ENCODE measurements at places on chromosomes 7 and 10. TPM values are rescaled to one million over a fixed set of nuclear protein-coding genes. Genes with fewer than 3 reads are reported as not detected.

GRCh38 chr7:140390466-140391190 lies 7.7 kb downstream of the SLC37A3 start:
- DNase-seq: no peak
- peaks cover 9% of the 10 kb centered on the region for H3K36me3 ChIP-seq
- peaks cover 14% of the 10 kb centered on the region for H3K4me1 ChIP-seq

DNA sequence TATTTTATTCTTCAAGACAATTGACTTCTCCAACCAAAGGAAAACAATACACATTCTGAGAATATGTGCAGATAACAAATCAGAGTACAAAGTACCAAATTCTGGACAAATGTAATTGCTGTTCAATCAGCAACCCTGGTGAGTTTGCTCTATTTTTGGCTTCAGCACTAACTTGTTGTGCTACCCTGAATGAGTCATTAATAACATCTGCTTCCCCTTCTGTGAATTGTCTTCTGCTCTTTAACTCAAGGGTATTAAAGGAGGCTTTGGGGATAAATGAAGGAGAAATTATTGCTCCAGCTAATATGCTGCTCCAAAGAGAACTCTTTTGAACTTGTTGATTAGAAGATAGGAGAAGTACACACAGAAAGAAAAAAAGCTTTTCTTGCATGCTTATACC lies 459.3 kb downstream of the HTR7 start:
- H3K4me1 ChIP-seq: no peaks in the 10 kb centered on the region
- H3K36me3 ChIP-seq: no peaks in the 10 kb centered on the region
- no peaks in the 10 kb centered on the region for H3K27me3 ChIP-seq
- no peak overlapping the region for H3K27ac ChIP-seq
- no peak overlapping the region for H3K4me3 ChIP-seq
- DNase-seq: no peak

GRCh38 chr7:1026721-1027161 lies 17.6 kb upstream of the GPR146 start:
- H3K4me3 ChIP-seq: peak overlapping the region; percentile 89
- no peak for DNase-seq
- peaks cover 38% of the 10 kb centered on the region for H3K4me1 ChIP-seq
- H3K36me3 ChIP-seq: peaks cover 32% of the 10 kb centered on the region

GRCh38 chr10:46282842-46283574 lies 3.8 kb upstream of the ANTXRL start:
- no peaks in the 10 kb centered on the region for H3K27me3 ChIP-seq
- no peak for DNase-seq
- peak overlapping the region; percentile 67 for H3K4me3 ChIP-seq
- H3K36me3 ChIP-seq: no peaks in the 10 kb centered on the region

- peaks cover 17% of the 10 kb centered on the region for H3K36me3 ChIP-seq
- H3K4me1 ChIP-seq: peaks cover 39% of the 10 kb centered on the region
- H3K27ac ChIP-seq: peak overlapping the region; percentile 80
- peak overlapping the region; percentile 6 for H3K4me3 ChIP-seq
Observed at GRCh38 chr7:602341-603141, 82.9 kb upstream of the PDGFA start.

- no peak overlapping the region for H3K27ac ChIP-seq
- no peak overlapping the region for H3K4me3 ChIP-seq
- no peaks in the 10 kb centered on the region for H3K4me1 ChIP-seq
- no peaks in the 10 kb centered on the region for H3K27me3 ChIP-seq
- H3K36me3 ChIP-seq: no peaks in the 10 kb centered on the region
- DNase-seq: no peak
Observed at GRCh38 chr10:86023931-86024280, 342.7 kb downstream of the GRID1 start.

GRCh38 chr7:77258014-77258413 lies 58.4 kb upstream of the FGL2 start:
- H3K27me3 ChIP-seq: no peaks in the 10 kb centered on the region
- DNase-seq: no peak
- no peaks in the 10 kb centered on the region for H3K36me3 ChIP-seq
- H3K4me3 ChIP-seq: no peak overlapping the region
- H3K4me1 ChIP-seq: no peaks in the 10 kb centered on the region

DNA sequence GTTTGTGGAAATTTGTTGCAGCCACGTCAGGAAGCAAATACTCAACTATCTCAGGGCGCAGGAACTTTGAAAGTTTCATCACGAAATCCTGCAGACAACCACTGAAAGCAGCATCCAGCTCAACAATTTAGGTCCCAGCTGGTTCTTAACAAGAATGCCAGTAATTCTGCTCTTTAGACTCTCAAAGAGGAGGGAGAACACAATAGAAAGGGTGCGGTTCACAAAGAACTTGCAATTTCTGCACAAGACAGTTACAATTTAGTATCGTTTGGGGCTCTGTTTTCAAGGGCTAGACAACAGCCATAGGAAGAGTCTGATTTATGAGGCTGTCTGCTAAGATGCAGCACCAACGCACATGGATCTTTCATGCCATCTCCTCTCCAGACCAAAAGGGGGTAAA lies 223.1 kb downstream of the FGFR2 start:
- no peak overlapping the region for H3K27ac ChIP-seq
- no peaks in the 10 kb centered on the region for H3K36me3 ChIP-seq
- no peak overlapping the region for H3K4me3 ChIP-seq
- DNase-seq: no peak

DNA sequence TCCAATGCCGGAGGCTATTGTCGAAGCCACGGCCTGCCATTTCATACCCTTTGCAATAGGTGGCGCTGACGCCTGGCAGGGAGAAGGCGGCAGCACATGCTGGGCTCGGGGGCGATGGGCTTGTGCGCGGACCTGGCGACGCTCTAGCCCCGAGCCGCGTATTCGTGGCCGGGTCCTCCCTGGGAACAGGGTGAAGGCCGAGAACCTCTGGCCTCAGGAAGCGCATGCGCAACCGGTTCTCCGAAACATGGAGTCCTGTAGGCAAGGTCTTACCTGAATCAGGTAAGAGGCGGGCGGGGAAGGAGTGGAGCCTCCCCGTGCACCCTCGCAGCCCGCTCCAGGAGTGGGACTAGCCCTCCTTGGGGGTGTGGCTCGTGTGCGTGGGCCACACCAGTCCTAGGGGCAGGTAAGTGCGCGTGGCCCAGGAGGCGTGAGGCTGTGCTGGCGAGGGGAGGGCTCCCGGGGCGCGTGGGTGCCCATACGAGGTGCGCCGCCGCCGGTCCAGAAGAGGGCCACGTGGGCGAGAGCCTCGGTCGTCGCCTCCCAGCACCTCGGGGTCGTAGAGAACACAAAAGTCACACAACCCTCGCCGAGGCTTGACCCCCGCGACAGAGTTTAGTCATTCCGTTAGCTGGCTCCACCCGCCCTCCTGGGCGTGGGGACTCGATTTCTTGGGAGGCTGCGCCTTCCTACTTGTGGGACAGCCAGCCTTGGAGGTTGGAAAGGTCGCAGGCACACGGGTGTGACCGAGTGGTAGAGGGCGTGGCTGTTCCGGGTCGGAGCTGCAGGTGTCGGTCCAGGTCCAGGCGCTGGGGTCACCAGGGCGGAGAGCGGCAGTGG lies 5.6 kb upstream of the MEST start:
- no peak overlapping the region for H3K27ac ChIP-seq
- no peaks in the 10 kb centered on the region for H3K36me3 ChIP-seq
- H3K27me3 ChIP-seq: no peaks in the 10 kb centered on the region
- H3K4me1 ChIP-seq: peaks cover 24% of the 10 kb centered on the region
- no peak for DNase-seq
- peak overlapping the region; percentile 51 for H3K4me3 ChIP-seq

DNA sequence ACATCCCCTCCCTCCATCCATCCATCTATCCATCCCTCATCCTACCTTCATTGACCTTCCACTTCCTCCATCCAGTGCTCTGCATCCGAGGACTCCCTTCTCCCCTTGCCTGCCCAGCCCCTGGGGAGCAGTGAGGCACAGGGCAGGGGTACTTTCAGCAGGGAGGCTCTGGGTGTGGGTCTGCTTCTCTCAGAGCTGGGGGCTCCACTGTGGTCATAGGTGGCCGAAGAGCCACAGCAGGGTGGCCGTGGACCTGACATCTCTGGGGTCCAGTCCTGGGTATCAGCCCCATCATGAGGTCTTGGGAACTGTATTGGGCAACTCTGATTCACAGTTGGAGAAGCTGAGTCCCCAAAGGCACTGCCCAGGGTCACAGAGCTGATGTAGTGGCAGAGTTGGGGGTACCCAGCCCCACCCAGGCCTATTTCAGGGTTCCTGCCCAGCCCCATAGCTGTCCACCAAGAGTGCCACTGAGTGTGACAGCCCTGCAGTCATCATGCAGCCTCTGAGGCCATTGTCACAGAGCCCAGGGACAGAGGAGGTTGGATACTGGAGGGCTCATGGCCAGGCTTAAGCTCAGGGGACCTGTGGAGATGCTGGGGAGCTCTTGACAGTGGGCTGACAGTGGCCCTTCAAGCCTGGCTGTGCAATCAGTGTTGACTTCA lies 35.3 kb upstream of the DPYSL4 start:
- no peak overlapping the region for H3K4me3 ChIP-seq
- DNase-seq: no peak
- H3K4me1 ChIP-seq: no peaks in the 10 kb centered on the region
- no peaks in the 10 kb centered on the region for H3K36me3 ChIP-seq
- H3K27me3 ChIP-seq: no peaks in the 10 kb centered on the region
- H3K27ac ChIP-seq: no peak overlapping the region

DNA sequence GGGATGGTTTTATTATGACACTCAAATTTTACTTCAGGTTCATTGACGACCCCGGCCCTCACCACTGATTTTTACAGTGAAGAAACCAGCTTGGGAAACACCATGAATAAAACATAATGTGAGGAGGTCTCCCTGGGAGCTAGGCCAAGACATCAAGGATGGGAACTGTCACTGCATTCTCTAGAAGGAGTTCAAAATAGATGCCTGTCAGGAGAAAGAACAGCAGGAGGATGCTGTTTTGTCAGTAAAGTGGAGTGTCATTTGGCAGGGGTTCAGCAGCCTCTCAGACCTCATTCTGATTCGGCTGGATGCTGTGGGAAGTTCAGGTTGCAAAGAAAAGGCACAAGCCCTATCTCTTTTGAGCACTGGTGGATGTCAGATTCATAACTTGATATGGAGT lies 360.3 kb upstream of the C7orf33 start:
- no peaks in the 10 kb centered on the region for H3K36me3 ChIP-seq
- H3K4me1 ChIP-seq: no peaks in the 10 kb centered on the region
- H3K27ac ChIP-seq: no peak overlapping the region
- no peak overlapping the region for H3K4me3 ChIP-seq
- no peak for DNase-seq
- H3K27me3 ChIP-seq: no peaks in the 10 kb centered on the region

DNA sequence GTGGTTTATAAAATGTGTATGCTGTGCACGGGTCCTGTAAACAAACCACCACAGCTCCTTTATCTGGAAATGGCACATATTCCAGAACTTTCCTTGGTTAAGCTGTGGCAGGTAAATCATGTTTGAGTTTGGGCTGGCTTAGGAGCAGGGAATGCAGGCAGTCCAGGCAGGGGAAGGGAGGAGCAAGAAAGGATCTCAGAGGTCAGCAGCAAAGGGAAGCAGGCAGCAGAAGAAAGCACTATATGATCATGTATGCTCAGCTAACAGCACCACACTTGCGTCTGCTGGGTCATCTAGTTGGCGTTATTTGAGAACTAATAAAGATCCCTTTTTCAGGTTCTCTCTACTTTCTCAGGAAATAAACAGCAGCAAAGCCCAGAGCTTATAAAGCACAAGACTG lies 7.8 kb downstream of the ICA1 start:
- H3K4me3 ChIP-seq: no peak overlapping the region
- H3K27ac ChIP-seq: no peak overlapping the region
- DNase-seq: no peak
- H3K36me3 ChIP-seq: no peaks in the 10 kb centered on the region
- H3K4me1 ChIP-seq: no peaks in the 10 kb centered on the region

DNA sequence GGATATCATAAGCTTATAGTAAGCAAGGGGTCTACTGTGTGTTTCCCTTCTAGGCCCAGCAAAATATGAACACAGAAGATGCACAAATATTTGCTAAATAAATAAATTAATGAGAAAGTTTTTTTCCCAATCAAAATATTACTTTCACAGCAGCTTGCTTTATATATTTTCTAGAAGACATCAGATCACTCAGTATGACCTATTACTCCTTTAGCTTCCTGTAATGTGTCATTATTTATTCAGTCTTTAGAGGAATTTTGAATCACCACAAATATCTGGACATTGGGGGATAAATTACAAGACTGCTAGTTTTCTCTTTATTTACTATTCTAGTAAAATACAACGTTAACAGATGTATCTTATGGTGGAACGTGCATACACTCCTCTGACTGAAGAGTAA lies 765.8 kb upstream of the POM121L12 start:
- DNase-seq: no peak
- H3K27me3 ChIP-seq: no peaks in the 10 kb centered on the region
- no peak overlapping the region for H3K4me3 ChIP-seq

- H3K4me1 ChIP-seq: no peaks in the 10 kb centered on the region
- no peaks in the 10 kb centered on the region for H3K36me3 ChIP-seq
- H3K27me3 ChIP-seq: no peaks in the 10 kb centered on the region
- peak; percentile 57 for DNase-seq
- H3K4me3 ChIP-seq: no peak overlapping the region
Observed at GRCh38 chr10:123611876-123612275, 54.3 kb upstream of the GPR26 start.

Gene PKD1L1
- 0.65 TPM for total RNA-seq

Gene ACTL6B
- total RNA-seq: not detected

Gene MMD2
- not detected for total RNA-seq

Gene AMZ1
- 0.39 TPM for total RNA-seq

Gene FRG2B
- not detected for total RNA-seq

Gene SKIDA1
- 0.50 TPM for total RNA-seq

Measured in esophagus muscularis mucosa (tissue), 4 donors.